ENCODE measurements at places on chromosomes 13 and 19.

DNA sequence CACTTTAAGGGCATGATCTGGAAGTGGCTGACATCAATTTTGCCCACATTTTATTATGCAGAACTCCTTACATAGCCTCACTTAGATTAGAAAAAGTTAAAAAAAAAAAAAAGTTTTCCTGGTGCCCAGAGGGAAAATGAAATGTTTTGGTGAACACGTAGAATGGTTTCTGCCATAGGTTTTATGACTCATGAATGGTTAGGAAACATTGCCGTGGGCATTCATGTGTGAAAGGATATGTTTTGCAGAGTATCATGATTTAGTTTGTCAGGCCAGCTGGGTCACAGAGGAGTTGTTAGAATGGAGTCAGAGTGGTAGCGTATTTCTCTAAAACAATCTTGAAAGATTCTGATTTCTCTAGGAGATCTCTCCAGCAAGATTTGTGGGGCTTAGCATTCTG lies 133.8 kb downstream of the MRPL57 start:
- no peak for DNase-seq

GRCh38 chr13:46598820-46599180 lies 45.8 kb downstream of the LRCH1 start:
- no peak for DNase-seq

DNA sequence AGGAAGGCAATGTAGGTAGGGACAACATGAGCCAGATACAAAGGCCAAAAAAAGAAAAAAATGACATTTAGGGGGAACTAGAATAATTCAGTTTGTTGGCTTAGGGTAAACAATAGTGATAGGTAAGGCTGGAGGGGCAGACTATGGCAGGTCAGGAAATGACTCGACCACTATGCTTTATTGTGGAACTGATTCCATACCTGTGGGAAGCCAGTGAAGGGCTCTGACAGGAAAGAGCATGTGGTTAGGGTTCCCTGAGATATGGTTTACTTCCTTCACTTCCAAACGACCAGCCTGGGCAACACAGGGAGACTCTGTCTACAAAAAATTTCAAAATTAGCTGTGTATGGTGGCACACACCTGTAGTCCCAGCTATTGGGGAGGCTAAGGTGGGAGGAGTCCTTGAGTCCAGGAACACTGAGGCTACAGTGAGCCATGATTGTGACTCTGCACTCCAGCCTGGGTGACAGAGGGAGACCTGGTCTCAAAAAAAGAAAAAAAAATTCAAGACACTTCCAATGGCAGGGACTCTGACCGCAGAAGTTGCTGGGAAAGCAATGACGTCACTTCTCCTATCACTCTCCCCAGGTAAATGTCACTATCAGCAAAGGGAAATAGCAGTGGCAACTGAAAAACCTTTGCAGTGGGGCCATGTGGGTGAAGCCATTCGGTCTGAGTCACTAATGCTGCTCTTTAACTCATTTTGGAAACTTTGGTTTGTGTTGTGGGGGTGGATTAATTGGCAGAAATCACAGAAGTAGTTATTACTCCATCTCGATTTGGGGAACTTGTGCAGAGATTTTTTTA lies 192.8 kb upstream of the TSC22D1 start:
- no peak for DNase-seq

- no peak for DNase-seq
These were observed 11.3 kb downstream of the DPY19L3 start for GRCh38 chr19:32416749-32417456.

DNA sequence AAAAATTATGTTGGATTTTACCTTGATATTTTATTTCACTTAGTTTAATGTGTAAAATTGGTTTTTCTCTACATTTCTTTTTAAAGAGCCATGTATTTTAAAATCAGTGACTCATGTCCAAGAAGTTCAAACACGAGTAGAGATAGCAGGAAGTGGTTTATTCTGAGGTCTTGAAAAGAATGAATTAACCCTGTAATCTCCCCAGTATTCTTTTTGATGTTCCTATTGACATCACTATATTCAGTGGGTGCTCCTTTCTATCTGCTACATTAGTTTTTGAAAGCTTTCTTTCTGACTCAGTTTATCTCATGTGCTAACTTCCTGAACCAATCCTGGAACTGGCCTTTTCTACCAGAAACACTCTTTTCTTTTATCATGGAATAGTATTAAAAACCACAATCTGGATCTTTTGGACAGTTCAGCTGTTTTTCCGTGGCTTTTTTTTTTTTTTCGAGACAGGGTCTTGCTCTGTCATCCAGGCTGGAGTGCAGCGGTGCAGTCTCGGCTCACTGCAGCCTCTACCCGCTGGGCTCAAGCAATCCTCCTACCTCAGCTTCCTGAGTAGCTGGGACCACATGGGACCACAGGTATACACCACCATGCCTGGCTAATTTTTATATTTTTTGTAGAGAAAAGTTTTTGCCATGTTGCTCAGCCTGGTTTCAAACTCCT lies 114.9 kb downstream of the PCCA start:
- no peak for DNase-seq

DNA sequence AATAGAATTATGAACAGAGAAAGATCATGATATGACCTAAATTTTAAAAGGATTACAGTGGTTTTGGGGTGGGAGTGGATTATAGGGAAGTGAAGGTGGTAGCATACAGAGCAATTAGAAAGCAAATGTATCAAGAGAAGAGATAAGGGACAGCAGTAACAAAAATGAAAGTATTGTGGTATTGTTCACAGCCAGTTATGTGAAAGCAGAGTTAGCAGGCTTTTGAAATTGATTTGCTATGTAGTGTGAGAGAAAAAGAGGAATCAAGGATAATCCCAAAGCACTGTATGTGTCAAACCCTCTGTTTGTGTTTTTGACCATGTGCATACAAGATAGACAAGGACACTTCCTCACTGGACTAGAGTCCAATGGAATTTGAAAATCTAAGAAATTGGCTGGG lies 1721.4 kb downstream of the PCDH9 start:
- no peak for DNase-seq

- DNase-seq: no peak
These were observed 60.8 kb downstream of the ALOX5AP start for GRCh38 chr13:30796132-30796572.

GRCh38 chr13:109747524-109747923 lies 38.9 kb downstream of the IRS2 start:
- no peak for DNase-seq

- DNase-seq: no peak
These were observed 1.8 kb downstream of the MYBPC2 start for GRCh38 chr19:50434525-50434924.

DNA sequence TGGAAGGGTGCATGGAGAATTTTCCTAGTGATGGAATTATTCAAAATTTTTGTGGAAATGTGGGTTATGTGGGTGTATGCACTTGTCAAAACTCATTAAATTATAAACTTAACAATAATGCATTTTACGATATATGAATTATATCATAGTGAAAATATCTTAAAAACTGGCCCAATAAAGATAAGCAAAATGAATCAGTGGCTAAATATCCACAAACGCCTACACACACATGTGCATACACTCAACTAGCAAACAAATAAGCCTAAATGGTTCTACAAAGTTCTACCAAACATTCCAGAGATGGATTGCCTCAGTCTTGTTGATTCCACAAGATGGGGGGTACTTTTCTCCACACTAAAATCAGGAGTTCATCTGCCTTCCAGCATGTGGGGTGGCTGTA lies 349.5 kb downstream of the TSHZ3 start:
- no peak for DNase-seq

DNA sequence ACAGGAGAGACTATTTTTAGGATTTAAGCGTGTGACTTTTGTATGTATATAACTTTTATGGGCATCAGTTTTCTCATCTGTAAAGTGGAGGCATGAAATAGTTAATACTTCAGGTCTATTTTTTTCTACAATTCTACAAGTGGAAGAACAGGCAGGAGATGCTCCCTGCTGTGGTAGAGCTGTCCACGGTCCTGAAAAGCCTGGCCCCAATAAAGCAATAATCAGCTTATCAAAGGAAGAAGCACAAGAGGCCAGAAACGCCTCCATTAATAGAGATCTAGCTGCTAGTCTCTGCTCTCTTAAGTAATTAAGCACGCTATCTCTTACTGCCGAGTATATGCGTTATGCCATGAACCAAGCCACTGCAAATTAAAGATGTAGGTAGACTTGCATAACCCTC lies 28.0 kb upstream of the WASF3 start:
- DNase-seq: no peak

GRCh38 chr19:40907968-40908735 lies 26.1 kb upstream of the CYP2A7 start:
- DNase-seq: no peak

DNA sequence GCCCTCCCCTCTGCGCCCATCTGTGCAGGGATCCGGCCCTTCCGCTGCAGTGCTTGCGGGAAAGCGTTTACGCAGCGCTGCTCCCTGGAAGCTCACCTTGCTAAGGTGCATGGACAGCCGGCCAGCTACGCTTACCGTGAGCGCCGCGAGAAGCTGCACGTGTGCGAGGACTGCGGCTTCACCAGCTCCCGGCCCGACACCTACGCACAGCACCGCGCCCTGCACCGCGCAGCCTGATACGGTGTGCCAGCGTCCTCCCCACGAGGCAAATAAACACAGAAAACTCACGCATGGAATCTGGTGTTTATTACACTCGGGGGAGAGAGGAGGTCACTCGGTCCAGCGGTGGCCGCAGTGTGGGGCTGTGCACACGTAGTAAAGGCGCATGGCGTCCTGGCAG lies 1.2 kb downstream of the POLR2I start:
- no peak for DNase-seq

DNA sequence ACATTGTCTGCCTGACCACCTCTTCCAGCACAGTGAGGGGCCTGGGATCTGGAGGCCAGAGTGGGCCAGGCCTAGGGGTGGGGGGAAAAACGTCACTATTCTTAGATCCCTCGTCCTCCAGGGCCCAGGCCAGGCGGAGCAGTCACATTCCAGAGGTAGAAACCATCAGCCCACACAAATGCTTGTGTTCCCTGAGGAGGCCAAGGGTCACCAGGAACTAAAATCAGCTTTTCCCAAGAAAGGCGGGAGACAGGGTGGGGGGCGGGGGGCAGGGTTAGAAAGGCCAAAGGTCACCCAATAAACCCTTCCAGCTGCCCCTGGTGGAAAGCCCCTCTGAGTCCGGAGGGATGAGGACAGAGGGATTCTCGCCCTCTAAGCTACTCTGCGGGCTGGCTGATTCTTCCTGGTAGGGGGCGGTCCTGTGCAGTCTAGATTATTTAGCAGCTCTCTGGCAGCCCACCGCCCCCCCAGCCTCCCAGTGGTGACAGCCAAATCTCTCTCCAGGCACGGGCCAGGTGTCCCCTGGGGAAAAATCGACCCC lies 23.5 kb upstream of the CCL25 start:
- DNase-seq: no peak

- DNase-seq: no peak
These were observed 63.4 kb upstream of the DIAPH3 start for GRCh38 chr13:60227158-60227557.

- no peak for DNase-seq
These were observed 38.1 kb downstream of the NUFIP1 start for GRCh38 chr13:44951184-44951583.

DNA sequence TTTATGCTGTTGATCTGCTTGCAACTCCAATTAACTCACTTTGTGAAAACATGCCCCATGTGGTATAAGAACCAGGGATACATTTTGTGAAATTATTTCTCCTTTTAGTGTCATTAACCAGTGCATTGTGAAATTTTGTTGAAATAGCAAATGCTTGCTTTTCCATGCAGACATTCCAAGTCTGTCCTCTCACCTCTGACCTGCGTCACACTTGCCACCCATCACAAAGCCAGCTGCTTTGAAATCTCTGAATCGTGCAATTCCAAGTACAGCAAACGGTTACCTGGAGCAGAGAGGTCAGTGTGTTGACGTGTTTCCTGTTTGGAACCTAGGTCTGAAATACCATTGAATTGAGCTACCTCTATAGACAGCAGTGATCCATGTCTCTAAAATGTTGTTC lies 4.9 kb upstream of the SLC25A15 start:
- DNase-seq: no peak

DNA sequence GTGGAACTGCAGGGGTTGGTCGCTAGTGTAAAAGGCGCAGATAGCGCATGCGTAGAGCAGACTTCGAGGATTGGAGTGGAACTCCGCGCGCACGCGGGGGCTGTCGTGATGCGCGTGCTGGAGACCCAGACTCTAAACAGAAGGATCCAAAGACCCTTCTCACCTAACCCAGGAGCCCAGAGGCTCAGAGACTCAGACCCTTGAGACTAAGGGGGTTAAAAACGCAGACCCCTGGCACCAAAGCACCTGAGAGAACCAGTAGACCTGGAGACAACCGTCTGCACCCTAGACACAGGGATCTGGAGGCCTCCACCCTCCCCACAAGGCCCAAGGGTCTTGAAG lies 567 bp upstream of the CTU1 start:
- DNase-seq: no peak

- DNase-seq: no peak
These were observed 7.1 kb upstream of the TOMM40 start for GRCh38 chr19:44883922-44884321.

- no peak for DNase-seq
These were observed at the start of gene MEIS3 for GRCh38 chr19:47419030-47419783. Gene MEIS3 (minus strand): TSS chr19:47419527. CDS start chr19:47419081, 446 bp downstream.

GRCh38 chr13:67045357-67045756 lies 184.8 kb downstream of the PCDH9 start:
- DNase-seq: no peak

DNA sequence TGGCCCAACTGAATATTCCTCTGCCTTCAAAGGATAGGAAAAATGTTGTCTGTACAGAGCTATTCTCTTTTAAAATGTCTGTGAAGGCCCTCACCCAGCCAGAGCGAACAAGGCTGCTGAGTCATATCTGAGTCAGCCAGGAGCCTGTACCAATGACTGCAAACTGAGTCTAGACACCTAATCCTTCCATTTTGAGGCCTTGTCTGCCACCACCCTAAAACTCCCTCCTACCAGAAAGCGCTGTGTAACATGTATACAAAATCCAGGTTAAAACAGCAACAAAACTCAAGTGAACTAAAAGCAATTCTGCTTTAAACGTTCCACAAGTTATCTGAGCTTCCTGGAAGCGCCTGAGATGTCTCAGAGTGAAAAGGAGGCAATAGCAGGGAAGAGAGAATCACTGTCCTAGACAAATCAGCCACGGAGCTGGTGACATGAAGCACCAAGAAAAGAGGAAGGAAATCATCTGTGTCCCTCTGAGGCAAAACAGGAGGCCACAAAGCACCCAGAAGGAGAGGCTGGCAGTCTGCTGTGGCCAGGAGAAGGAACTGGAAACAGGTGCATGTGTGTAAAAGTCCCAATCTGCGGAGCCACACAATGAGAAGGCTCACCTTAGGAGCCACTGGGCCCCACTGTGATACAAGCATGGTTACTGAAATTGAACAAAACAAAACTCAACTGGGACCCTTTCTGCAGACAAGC lies 10.2 kb downstream of the DHRS12 start:
- no peak for DNase-seq

DNA sequence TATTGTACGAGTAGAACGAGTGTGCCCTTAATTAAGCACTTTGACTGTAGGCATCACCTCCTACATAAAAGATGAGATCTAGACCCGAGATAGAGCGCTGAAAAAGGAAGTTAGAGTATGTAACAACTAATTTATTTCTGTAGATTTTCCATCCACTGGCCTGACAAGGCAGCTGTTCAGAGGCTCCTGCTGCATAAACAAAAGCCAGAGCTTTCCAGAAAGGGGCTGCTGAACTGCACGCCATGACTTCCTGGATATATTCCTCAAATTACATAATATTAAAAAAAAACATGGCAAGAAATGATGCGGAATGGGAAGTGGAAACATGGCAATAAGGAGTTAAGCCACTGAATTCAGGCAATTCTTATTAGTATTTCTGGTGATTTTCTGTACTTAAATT lies 89.7 kb downstream of the AKAP11 start:
- no peak for DNase-seq

All from cardiac septum (tissue), 1 donor.